GM12864 (cell line): ENCODE measurements at places on chromosomes 11 and 22.

DNA sequence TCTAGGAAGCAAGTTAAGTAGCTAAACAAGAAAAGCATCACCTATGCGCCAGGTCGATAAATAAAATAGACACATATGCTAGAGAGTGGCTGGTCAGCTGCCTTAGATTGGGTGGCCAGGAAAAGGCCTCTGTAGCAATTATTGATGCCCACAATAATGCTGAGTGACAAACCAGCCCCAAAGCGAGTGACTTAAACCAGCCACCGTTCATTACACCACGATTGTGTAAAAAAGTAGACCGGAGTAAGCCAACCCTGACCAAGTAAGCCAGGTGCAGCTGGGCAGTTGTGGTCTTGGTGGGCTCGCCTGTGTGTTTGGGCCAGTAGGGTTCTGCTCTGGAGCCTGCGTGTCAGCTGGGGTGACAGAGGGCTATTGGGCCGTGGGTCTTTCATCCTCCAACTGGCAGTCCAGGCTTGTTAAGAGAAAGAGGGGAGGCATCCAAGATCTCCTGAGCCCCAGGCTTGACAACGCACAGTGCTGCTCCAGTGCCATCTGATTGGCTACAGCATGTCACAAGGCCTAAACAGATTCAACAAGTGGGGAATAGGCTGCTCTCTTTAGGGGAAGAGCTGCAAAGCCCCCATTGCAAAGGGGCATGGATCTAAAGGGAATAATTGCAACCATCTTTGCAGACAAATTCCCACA is 100.4 kb upstream of the PARVA start:
- no peak for DNase-seq

GRCh38 chr22:32324505-32325415 is 32.9 kb upstream of the RFPL3 start:
- no peak for DNase-seq

DNA sequence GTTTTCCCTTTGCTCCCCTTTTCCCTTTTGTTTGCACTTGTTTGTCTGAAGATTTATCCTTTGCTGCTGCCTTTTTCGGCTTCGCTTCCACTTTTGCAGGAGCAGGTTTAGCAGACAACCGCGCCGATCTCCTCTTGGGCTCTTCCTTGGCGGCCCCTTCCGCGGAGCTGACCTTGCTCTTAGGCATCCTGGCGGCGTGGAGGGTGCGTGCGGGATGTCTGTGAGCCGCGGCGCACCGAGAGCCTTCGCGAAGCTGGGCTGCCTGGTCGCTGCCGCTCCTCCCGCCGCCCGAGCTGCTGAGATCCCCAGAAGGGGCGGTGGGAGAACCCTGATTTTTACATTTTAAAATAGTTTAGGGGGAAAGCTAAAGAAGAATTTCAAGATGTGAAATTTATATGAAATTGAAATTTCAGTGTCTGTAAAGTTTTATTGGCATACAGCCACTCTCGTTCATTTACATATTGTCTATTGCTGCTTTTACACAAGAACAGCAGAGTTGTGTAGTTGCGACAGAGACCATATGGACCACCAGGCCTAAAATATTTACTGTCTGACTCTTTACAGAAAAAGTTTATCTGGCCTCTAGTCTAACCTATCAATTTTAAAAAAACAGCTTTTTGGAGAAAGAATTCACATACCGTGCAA is 105.2 kb upstream of the RRM1 start:
- DNase-seq: no peak

DNA sequence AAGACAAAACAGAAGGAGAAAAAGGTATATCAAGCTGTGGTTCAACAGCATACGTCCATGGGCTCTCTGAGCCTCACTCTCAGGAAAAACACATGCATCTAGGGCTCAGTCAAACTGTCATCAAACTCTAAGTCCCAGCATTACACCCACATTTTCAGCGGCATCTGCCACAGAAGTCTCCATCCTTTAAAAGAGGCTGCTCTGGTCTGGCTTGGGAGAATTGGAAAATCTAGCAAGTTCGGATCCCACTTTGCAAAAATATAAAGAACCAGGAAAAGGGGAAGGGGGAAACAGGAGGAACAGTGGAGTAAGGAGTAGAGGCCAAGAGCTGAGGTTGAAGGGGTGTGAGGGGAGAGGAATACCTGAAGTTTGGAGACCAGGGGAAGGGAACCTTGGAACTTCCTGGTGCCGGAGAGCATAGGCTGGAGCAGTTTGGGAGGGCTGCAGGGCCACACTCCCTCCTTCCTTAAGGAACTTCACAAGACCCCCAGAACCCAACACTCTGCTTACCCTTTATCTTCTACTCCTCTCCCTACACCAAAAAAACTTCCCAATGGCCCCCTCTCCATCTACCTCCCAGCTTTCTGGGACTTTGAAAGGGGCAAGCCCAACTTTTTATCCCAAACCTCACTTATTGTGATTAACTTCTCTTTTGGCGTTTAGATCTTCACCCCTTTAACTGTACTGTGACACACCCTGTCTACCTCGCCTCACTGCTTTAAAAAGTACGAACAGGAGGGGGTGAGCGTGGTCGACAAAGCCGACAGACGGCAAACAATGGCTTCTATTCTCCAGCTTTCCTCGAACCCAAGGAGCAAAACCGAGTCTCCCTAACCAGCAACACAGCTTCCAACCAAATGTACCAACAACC is 4.0 kb downstream of the PAX6 start:
- no peak for DNase-seq

GRCh38 chr11:15815246-15816195 is 540.8 kb downstream of the SOX6 start:
- DNase-seq: no peak

DNA sequence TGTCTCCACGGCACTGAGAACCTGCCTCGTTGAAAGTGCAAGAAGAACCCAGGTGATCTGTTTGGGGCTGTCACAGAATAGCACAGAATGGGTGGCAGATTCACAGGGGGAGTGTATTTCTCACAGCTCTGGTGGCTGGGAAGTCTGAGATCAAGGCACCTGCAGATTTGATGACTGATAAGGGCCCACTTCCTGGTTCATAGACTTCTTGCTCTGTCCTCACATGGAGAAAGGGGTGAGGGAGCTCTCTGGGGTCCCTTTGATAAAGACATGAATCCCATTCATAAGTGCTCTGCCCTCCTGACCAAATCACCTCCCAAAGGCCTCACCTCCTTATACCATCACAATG is 198.5 kb upstream of the SORL1-AS1 start:
- DNase-seq: no peak

- no peak for DNase-seq
Observed at GRCh38 chr22:49039625-49040024, 788.0 kb downstream of the BRD1 start.

GRCh38 chr22:50115693-50116092 is 25.9 kb downstream of the MOV10L1 start:
- DNase-seq: no peak

DNA sequence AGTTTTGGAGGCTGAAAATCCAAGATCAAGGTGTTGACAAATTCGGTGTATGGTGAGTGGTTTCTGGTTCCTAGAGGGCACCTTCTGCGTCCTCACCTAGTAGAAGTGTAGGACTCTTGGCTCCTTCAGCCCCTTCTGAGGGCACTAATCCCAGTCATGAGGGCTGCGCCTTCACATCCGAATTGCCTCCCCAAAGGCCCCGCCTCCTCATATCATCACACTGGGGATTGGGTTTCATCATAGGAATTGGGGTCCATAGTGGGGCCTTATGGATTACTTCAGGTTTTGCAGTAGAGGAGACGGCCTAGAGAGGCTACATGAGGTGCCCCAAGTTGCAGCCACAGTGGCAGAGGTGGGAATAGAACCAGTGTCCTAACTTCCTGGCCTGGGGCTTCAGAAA is 87.1 kb downstream of the CEP164 start:
- DNase-seq: no peak

- DNase-seq: no peak
Observed at GRCh38 chr11:128867277-128867676, at the start of gene KCNJ1. KCNJ1 (minus strand) TSS chr11:128867296; CDS start chr11:128840243, 27,053 bp downstream.

GRCh38 chr11:119756169-119756865 is 27.3 kb upstream of the NECTIN1 start:
- no peak for DNase-seq

GRCh38 chr11:105740164-105740903 is 130.5 kb downstream of the GRIA4 start:
- DNase-seq: no peak

- DNase-seq: no peak
Observed at GRCh38 chr11:66789097-66789890, 53.9 kb upstream of the RCE1 start.

DNA sequence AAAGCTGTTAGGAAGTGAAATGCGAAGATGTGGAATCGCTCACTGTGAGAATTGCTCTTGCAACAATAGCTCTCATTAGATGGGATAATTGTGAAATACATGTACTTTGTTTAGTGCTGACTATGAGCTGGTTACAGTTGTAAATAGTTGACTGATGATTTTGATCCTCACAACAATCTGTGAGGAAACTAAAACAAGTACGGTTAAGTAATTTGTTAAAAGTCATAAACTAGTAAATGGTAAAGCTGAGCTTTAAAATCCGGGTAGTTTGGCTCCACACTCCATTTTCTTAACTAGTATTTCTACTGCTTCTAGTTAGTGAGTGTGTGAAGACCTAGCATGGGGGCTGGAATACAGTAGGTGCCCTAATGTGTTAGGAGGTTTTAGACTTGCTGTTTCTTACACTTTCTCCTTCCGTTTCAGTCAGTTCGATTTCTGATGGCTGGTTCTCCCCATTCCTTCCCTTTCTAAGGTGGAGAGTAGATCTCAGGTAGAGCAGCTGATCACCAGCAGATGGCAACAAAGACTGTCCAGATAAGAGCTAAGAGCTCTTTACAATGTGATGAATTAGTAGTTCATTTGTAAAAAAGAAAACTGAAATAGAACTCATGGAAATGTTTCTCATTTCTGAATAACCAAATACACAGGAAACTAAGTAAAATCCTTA is 16.3 kb upstream of the CYP2R1 start:
- no peak for DNase-seq

DNA sequence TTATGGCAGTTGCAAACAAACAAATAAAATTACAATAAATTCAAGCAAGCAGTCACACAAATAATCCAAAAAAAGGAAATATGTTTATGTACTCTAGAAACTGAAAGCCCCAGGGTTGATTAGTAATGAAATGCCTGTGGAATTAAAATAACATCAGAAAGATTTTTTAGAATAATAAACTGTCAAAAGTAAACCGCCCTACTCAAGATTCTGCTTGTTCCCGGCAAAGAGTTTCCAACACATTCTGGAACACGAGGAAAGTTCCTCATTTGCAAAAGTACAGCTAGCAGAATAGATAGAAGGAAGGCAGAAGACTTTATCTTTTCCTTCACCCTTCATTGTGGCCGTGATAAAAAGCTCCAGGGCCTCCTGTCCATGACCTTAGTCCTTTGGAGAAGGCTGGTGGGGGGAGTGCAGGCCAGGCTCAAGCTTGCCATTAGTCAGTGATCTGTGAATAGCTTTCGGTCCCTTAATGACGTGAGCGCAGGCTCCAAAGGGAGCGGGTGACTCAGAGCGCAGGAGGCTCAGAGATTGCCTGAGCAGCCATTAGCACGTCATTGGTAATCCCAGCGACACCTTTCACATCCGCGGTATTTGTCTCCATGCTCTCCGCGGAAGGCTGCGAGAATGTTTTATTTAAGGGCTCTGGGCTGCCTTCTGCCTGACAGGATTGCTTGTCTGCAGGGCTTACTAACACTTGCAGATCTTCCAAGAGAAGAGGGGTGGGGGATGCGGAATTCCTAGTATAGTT is 458.3 kb downstream of the METTL15 start:
- DNase-seq: no peak

DNA sequence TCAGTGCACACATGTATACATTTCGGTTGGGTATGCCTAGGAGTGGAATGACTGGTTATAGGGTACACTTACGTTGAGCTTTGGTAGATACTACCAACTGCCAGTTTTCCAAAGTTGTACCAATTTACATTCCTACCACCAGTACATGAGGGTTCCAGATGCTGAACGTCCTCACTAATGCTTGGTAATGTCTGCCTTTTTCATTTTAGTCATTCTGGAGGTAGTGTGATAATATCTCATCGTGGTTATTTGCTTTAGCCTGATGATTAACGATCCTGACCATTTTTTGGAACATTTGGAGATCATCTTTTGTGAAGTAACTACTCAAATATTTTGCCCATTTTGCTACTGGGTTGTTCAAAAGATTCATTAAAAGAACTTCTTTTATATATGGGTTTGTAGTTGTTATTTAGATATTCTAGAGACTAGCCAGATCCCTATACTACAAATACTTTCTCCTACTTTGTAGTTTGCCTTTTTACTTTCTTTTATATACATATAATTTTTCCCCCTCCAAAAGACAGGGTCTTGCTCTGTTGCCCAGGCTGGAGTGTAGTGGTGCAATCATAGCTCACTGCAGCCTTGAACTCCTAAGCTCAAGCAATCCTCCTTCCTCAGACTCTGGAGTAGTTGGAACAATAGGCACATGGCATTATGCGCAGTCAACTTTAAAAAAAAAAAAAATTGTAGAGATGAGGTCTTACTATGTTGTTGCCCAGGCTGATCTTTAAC is 62.1 kb downstream of the RBFOX2 start:
- DNase-seq: no peak

DNA sequence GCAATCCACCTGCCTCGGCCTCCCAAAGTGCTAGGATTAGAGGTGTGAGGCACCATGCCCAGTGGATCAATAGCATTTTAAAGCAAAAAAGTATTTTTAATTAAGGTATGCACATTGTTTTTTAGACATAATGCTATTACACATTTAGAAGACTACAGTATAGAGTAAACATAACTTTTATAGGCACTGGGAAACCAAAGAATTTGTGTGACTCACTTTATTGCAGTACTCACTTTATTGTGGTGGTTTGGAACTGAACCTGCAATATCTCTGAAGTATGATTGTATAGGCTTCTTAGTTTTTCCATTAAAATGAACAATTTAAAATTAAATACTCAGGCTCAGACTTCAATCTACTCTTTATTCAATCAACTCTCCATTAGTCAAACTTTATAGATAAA is 17.5 kb upstream of the CD3E start:
- DNase-seq: no peak

- DNase-seq: no peak
Observed at GRCh38 chr11:94032066-94032465, 10.9 kb downstream of the HEPHL1 start.

- no peak for DNase-seq
Observed at GRCh38 chr11:119789766-119790407, 60.9 kb upstream of the NECTIN1 start.

GRCh38 chr11:7427733-7428132 is 57.6 kb upstream of the OLFML1 start:
- DNase-seq: no peak
